Activated naive CD8-positive, alpha-beta T cell treated with anti-CD3 and anti-CD28 coated beads, Interleukin-2, amount 10 ng/mL, durations not matched to agents 7 days and 5 days (primary cell): ENCODE measurements at places on chromosomes 7 and 10. TPM values are rescaled to one million over a fixed set of nuclear protein-coding genes. Genes with fewer than 3 reads are reported as not detected.

GRCh38 chr10:5404208-5405041, at the start of gene TUBAL3:
TSS of gene TUBAL3 (minus strand) at chr10:5404828. CDS start at chr10:5404792, 36 bp downstream.
- H3K27ac ChIP-seq: no peak within 1 kb of the TSS
- peaks cover 21% of the 10 kb centered on the region for H3K27me3 ChIP-seq
- no peak for DNase-seq
- no peak within 1 kb of the TSS for H3K4me3 ChIP-seq
- H3K36me3 ChIP-seq: no peaks in the 10 kb centered on the region
- H3K4me1 ChIP-seq: no peaks in the 10 kb centered on the region

GRCh38 chr7:23377134-23377533, 78.0 kb downstream of the MALSU1 start:
- peaks cover 2% of the 10 kb centered on the region for H3K36me3 ChIP-seq
- no peak overlapping the region for H3K4me3 ChIP-seq
- peaks cover 7% of the 10 kb centered on the region for H3K27me3 ChIP-seq
- no peak for DNase-seq
- H3K27ac ChIP-seq: no peak overlapping the region

ADAM8 gene
- 90.8 TPM for total RNA-seq

GRCh38 chr7:124989911-124990310, 60.3 kb upstream of the POT1 start:
- H3K4me3 ChIP-seq: no peak overlapping the region
- no peaks in the 10 kb centered on the region for H3K4me1 ChIP-seq
- no peaks in the 10 kb centered on the region for H3K36me3 ChIP-seq
- no peak overlapping the region for H3K27ac ChIP-seq

DNA sequence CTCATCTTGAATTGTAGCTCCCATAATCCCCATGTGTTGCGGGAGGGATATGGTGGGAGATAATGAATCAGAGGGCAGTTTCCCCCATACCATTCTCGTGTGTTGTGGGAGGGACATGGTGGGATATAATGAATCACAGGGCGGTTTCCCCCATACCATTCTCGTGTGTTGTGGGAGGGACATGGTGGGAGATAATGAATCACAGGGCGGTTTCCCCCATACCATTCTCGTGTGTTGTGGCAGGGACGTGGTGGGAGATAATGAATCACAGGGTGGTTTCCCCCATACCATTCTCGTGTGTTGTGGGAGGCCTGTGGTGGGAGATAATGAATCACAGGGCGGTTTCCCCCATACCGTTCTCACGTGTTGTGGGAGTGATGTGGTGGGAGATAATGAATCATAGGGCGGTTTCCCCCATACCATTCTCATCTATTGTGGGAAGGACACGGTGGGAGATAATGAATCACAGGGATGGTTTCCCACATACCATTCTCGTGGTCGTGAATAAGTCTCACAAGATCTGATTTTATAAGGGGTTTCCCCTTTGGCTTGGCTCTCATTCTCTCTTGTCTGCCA, 271.0 kb downstream of the MAD1L1 start:
- peaks cover 2% of the 10 kb centered on the region for H3K4me1 ChIP-seq
- H3K27ac ChIP-seq: peak overlapping the region; percentile 54
- DNase-seq: peak; percentile 50
- peaks cover 42% of the 10 kb centered on the region for H3K36me3 ChIP-seq
- H3K4me3 ChIP-seq: no peak overlapping the region

DNA sequence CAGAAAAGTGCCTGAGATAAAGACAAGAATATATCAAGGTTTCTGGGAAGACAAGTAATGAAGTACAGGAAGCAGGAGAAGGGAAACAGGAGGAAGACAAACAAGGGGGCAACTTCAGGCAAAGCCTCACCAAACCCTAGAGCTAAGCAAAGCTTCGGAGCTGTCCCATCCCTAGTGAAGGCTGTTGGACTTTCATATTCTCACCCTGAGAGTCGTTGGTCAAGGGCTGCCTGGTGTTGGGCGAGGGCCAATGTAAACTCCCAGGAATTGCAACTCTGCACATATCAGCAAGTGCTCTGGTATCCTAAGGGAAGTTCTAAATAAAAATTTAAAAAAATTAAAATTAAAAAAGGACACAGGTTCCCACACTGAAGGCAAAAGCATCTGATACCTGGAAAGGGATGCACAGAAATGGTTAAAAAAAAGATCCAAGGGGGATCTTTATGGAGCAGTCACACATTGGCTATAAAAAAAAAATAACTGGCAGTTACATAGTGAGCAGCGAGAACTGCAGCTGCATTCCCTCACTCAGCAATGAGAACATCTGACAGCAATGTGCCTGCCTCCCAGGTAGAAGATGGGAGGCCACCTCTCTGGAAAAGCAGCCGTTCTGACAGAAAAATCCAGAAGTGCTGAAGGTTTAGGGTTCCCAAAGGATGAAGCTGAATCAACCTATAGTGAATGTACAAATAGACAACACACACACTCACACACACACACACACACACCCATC, 304.7 kb downstream of the WDR11 start:
- H3K4me3 ChIP-seq: no peak overlapping the region
- H3K4me1 ChIP-seq: no peaks in the 10 kb centered on the region
- H3K27ac ChIP-seq: no peak overlapping the region
- H3K36me3 ChIP-seq: no peaks in the 10 kb centered on the region
- no peaks in the 10 kb centered on the region for H3K27me3 ChIP-seq

PNLIPRP3 gene
- not detected for total RNA-seq

- DNase-seq: no peak
- H3K4me3 ChIP-seq: no peak overlapping the region
- no peaks in the 10 kb centered on the region for H3K27me3 ChIP-seq
- no peaks in the 10 kb centered on the region for H3K36me3 ChIP-seq
- no peak overlapping the region for H3K27ac ChIP-seq
Observed at GRCh38 chr10:99851825-99852224, 69.4 kb downstream of the ABCC2 start.
